Fibroblast of skin of left biceps (primary cell): ENCODE measurements at places on chromosomes 2 and 18.

GRCh38 chr2:175937216-175937615 is 64.9 kb downstream of the LNPK start:
- DNase-seq: no peak

DNA sequence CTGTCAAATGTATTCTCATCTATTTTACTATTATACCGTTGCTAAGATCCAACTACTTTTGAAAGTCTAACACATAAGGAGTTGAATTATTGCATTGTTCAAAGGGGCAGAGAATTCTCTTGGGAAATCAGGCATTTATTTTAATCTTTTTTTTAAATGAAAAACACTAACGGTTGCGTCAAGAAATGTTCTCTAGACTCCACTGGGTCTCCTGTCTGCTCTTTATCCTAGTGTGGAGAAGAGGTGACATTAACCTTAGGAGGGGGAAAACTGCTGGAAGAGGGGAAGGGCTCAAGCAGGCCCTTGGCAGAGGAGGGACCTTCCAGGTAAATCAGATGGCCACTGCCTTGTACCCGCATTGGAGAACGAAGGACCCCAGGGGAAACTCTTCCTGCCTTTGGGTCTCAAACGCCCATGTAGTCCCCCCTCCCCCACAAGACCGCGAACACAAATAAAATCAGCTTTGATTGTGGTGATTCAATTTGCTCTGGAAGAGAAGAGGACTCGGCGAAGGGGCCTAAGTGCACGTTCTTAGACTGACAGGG is 1.1 kb upstream of the APCDD1 start:
- DNase-seq: no peak

- no peak for DNase-seq
These were observed 37.8 kb upstream of the ITPRID2 start for GRCh38 chr2:181853696-181854095.

DNA sequence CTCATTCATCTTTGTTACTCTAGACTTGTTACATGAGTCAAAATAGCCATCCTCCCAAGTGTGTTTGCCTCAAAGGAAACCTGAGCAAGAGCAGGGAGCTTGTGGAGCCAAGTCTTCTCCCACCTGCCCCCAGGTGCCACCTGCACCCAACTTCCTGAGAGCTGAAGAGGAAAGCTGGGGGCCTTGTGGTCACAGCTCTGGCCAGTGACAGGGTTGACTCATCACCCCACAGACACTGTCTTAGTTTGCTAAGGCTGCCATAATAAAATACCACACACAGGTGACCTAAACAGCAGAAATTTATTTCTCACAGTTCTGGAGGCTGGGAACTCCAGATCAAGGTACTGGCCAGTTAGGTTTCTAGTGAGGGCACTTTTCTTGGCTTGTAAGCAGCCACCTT is 99.6 kb downstream of the TPGS2 start:
- DNase-seq: no peak

- DNase-seq: no peak
These were observed 99.8 kb downstream of the AFF3 start for GRCh38 chr2:100042562-100042961.

GRCh38 chr18:54147439-54147838 is 77.0 kb downstream of the MBD2 start:
- DNase-seq: no peak

DNA sequence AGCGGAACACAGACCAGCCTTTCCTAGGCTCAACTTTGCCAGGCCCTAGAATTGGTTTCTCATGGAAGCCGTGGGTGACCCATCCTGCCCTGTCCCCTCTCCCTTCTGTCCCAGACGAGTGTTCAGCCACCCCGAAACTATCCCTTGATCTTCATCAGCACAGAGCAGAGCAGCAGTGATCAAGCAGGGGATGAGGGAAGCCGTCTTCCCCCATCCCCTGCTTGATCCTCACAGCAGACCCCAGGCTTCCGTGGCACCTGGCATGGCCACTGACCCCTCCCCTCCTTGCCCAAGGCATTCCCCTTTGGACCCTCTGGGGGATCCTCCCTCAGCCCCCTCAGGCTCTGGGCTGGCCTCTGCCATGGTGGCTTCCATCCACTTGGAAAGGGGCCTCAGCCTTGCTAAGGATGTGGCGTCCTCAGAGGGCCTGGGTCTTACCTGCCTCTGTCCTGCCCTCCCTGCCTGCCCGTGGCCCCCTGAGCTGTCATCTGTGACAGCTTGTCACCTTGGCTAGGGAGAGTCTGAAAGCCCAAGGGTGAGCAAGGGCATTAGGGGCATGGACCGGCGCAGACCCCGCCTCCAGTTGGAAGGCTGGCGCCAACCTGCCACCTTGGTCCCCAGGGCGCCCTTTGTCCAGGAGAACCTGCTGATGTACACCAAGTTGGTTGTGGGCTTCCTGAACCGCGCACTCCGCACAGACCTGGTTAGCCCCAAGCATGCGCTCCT is 10.4 kb upstream of the CCDC74A start:
- DNase-seq: no peak

- DNase-seq: no peak
These were observed 79.3 kb downstream of the FBXO15 start for GRCh38 chr18:74068296-74068695.

GRCh38 chr2:216090369-216090786 is 8.7 kb downstream of the TMEM169 start:
- DNase-seq: no peak

DNA sequence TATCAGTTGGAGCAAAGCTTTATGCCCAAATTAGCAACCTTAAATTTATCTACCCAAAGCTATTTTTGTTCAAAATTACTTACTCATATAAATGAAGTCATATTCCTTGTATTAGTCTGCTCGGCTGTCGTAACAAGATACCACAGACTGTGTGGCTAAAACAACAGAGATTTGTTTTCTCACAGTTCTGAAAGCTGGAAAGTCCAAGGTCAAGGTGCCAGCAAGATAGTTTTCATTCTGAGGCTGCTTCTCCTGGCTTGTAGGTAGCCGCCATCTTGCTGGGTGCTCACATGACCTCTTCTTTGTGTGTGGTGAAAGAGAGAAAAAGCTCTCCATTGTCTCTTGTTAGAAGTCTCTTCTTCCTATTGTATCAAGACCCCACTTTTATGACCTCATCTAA is 15.7 kb upstream of the DPP10 start:
- DNase-seq: no peak

- no peak for DNase-seq
These were observed 111.3 kb downstream of the WDSUB1 start for GRCh38 chr2:159175182-159175581.

DNA sequence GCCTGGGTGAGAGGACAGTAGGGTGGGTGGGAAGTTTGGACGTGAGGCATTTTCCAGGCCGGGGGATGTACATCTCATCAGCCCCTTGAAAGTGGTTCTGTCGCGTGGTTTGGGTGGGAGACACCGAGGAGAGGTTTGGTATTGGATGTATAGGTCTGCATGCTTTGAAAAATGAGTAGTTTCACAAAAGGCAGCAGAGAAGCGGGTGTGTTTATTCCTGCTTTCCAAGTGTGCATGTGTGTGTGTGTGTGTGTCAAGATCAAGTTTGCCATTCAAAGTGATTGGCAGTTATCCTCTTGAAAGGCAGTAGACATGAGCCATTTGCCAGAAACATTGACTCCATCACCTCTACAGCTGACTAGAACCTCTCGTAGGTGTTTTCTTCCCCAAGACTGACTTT is 423.1 kb upstream of the POU3F3 start:
- DNase-seq: no peak

DNA sequence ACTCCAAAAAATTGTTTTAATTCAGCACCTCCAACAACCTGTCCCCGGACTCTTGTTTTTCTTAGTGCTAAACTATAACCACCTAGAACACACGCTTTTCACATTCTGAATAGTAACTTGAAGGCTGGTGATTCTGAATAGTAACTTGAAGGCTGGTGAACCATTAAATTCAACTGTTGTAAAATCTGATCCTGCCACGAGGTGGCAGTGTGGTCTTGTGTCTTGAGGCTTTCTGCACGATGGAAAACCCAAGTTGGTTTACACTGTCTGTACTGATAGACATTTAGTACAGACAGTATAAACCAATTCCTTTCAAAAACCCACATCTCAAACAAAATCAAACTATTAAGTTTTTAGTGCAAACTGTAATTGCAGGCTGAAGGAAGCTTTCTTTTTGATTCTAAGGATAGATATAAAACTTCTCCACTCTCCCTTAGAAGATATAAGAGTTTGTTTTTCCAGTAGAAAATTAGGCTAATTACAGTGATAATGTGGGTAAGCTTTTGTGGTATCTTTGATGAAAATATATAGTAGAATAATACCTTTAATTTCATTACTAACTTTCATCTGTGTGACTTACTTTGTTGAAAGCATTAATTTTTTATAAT is 57.6 kb downstream of the VAPA start:
- DNase-seq: peak; percentile 46

DNA sequence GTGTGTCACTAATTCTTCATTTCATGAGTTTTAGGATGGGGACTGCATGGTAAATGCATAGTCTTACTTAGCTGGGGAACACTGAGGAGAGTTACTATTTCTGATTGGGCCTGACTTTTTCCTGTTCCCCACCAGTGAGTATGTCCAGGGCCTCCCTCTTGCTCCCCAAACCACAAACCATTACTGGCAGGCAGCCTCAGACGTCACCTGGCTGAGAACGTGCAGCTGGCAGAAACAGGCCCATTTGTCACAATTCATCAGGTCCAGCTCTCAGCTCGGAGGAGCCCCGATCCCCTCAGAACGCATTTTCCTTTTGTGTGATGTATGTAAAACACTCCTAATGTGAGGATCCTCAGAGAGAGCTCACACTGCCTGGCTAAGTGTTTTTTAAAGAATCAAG is 71.7 kb upstream of the SIX3 start:
- no peak for DNase-seq

DNA sequence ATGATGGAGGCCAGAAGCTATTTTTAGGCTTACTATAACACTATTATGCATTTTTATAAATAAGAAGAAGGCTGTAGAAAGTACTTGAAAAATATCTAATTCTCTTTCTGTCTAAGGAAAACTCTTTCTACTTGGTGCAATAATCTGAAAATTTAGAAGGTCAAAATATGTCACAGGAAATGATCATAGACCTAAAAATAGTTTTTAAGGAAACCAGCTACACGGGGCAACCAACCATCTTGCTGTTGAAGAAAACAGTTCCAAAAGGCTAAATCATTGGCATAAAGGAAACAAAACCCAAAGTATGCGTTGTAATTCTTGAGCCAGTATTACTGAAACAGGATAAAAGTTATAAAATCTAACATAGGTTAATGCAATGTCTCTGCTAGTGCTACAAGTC is 40.2 kb downstream of the SOCS6 start:
- DNase-seq: no peak

DNA sequence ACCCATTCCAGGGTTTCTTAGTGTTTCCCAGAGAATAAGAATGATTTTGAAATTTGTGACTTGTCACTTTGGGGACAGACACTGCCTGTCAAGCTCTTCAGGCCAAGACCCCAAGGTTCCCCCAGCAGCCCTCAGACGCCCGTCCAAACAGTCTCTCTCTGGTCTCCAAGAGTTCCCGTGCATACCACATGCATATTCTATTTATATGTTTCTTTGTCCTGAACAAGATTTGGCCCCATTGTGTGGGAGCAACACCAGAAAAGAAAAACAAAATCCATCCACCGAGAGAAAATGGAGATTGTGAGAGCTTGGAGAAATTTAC is 52.2 kb upstream of the CTAGE1 start:
- DNase-seq: no peak

- no peak for DNase-seq
These were observed 504.3 kb downstream of the DCC start for GRCh38 chr18:52844323-52844722.

DNA sequence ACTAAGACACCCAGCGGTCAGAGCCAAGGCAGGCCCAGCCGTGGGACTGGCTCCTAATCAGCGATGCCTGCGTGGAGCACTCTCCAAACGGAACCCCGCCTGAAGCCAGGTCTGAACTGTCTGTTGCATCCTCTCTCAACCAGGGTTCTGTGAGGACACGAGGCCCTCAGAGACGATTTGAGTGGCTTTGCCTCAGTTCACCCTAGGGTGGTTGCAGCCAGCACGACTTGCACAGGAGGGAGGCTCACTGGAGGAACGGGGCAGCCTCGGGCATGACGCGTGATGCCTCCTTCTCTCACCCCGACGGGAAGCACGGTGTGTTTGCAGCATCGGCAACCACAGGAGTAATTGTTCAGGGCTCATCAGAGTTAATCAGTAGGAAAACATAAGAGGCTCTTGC is 336.4 kb downstream of the EIPR1 start:
- DNase-seq: no peak

DNA sequence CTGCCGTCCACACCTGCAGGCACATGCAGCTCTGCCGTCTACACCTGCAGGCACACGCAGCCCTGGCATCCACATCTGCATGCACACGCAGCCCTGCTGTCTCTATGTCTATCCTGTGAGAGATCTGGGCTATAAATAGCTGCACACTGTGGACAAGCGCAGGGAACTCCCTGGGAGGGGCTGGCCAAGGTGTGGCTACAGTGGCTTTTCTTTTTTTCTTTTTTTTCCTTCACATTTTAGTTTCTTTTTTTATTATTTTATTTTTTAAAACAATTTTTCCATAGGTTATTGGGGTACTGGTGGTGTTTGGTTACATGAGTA is 42.0 kb downstream of the TMEM182 start:
- DNase-seq: no peak

GRCh38 chr2:70703900-70704549 is 64.0 kb downstream of the ADD2 start:
- peak; percentile 66 for DNase-seq

DNA sequence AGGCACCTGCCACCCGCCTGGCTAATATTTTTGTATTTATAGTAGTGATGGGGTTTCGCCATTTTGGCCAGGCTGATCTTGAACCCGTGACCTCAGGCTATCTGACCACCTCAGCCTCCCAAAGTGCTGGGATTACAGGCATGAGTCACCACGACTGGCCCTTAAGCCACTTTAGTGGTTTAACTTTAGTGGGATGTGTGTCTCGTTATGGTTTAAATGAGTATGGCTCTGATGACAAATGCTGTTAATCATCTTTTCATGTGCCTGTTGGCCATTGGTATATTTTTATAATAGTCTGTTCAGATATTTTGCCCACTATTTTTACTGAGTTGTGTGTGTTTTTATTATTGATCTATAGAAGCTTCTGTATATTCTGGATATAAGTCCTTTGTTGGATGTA is 205.9 kb downstream of the MYO1B start:
- DNase-seq: no peak

DNA sequence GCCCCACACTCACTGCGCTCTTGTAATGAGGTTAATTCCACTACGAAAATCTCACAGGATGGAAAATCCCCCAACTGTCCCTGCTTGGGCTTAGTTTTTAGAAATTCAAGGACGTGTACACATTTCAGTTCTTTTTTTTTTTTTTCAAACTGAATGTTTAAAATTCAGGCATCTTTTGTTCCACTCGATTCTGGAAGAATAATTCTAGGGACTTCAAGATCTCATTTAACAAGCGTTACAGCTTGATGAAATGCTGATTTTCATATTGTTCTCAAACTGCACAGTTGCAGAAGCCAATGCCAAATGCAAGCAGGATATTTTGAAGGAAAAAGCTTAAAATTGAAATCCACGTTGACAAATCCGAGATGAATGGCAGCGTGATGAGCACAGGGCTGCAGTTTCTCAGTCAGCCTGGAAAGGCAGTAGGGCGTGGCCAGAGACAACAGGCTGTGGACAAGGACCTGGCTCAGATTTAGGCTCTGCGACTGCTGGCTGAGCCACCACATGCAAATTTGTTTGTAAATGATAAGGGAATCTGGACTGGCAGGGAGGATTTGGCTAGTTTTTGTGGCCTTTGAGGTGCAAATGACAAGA is 128.1 kb upstream of the MYCN start:
- DNase-seq: no peak
